ENCODE measurements at places on chromosomes 1 and 21.

DNA sequence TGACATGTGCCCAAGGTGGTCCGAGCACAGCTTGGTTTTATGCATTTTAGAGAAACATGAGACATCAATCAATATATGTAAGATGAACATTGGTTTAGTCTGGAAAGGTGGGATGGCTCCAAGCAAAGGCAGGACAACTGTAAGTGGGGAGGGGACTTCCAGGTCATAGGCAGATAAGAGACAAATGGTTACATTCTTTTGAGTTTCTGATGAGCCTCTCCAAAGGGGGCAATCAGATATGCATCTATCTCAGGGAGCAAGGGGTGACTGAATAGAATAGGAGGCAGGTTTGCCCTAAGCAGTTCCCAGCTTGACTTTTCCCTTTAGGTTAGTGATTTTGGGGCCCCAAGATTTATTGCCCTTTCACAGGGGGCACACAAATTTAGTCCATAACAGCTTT lies 94.2 kb upstream of the COA6 start:
- DNase-seq = no peak

- no peak for DNase-seq
Observed at GRCh38 chr1:24694380-24694843, 50.8 kb upstream of the CLIC4 start.

- no peak for DNase-seq
Observed at GRCh38 chr1:33985656-33986055, 121.8 kb downstream of the HMGB4 start.

DNA sequence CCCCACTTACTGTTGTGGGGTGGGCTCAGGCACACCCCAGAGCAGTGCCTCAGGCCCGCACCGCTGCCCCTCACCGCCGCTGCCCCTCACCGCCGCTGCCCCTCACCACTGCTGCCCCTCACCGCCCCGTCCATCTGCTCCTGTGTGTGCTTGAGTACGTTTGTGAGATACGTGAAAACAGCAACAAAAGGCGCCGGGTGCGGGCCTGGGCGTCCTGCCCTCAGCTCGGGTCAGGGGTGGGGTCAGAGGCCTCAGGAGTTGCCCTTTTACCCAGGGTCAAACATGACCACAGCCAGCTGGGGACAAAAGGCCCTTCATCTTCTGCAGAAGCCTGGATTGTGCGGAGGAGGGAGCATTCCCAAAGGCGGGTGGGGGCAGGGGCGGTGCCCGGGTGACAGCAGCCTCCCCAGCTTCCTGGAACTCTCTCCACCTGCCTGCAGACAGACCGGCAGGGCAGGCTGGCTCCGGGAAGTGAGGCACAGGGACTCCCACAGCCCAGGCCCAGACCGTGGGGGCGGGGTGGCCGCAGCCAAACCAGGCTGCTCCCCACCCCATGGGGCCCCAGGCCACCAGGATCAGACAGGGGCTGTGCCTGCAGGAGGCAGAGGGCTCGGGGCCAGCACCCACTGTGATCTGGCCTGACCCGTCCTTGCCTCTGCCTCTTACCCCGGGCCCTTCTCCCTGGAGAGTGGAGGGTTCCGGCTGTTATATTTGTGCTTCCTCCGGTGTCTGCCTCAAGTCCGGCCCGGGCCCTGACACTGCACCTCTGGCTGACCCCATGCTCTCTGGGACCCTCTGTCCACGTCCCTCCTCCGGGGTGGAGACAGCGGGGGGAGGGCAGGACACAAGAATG lies 2.3 kb upstream of the VWA1 start:
- no peak for DNase-seq

DNA sequence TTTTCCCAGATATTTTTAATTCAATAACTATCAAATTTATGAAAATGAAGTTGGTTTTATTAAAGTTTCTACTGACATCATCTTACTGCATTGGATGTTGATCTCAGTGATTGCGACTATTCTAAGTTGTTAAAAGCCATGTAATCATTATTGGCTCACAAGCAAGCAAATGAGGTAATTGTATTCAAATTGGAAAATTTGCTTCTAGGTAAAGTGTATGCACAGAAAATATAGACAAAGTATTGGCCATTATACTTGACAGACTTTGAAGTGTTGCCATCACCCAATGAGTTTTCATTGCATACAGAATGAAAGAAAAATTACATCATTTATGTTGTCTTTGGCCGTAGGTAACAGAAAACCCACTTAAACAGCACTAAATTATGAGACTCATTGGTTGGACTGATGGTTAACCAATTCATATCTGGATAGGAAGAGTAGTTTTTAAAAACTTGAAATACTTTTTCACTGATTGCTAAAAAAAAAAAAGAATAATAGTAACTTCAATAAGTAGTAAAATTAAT lies 299.2 kb downstream of the USP25 start:
- no peak for DNase-seq

DNA sequence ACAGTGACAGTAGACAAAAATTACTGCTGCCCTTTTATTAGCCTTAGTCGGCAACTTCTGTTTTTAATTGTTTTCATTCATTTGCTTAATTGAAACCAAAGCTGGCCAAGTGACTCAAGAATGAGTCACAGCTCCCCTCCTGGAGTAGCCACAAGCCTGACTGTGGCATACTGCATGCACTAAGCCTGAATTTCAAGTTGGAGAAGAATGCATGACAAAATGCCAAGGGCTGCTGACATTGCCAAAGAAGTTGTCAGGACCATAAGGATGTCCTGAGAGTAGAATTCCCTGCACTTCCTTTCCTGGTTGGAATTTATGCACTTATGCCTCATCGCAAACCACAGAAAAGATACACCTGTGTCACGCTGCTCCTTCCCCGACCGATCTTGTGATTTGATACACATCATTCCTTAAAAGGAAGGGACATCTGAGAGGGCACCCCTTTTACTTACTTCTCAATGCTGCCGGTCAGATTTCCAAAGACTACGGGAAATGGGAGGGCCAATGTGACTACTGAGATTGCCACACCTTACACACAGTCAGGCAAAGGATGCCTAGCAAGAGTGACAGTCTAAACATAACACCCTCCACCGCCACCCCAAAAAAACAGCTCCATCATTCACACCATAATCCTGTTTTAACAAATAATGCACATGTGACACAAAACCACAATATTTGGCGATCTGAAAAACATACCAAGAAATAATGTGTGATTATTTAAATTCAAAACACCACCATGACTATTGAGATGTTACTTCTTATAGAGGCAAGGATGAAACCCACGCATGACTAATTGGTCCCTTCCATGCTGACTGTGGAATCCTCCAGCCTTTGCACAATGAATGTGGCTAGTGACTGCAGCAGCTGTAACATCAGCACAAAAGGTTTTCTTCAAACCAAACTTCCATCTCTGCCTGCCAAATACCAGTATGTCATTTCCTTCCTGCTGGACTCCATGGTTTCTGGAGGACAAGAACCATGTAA lies 28.2 kb downstream of the VAV3 start:
- DNase-seq = no peak

GRCh38 chr21:39180429-39181019 lies 2.7 kb downstream of the PSMG1 start:
- no peak for DNase-seq

DNA sequence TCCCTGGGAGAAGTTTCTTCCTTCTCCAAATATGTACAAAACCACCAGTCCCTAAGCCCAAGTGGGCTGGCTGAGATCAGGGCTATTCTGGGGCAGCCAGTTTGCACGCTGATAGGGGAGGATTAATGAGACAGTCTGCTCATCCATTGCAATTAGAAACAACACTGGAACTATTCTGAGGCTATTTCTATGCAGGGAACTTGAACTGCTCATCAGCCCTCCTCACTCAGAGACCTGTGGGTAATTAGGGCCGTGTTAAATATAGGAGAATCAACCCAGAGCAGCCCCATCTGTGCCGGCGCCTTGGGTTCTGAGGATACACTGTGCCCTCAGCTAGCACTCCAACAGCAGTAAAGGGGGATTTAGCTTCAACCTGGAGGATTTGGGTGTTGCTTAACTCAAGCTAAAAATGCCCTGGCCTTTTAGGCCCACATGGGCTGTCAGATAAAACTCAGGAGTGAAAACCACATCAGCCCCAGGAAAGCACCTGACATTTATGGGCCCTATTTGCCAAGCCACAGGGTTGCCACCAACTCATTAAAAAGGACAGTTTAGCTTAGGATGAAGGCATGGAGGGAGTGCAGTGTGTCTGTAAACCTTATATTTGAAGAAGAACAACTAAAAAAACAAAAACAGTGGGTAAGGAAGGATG lies 53.9 kb downstream of the DUSP10 start:
- no peak for DNase-seq

DNA sequence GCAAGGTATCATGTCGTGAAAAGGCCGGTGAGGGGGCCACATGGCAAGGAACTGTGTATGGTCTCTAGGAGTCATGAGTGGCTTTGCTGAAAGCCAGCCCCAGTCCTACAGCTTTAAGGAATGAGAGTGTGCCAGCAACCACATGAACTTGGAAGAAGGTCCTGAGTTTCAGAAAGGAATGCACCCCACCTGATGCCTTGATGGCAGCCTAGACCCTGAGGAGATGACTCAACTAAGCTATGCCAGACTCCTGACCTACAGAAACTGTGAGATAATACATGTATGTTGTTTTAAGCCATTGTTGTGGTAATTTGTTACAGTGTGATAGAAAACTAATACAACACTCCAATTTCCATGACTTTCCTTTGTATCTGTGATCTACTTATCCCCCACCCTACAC lies 33.5 kb upstream of the AKT3 start:
- no peak for DNase-seq

- DNase-seq = no peak
Observed at GRCh38 chr1:162233066-162233465, 143.6 kb downstream of the SPATA46 start.

GRCh38 chr1:184489908-184490307 lies 103.1 kb downstream of the C1orf21 start:
- no peak for DNase-seq

GRCh38 chr1:205970486-205970885 lies 27.2 kb upstream of the SLC26A9 start:
- no peak for DNase-seq

- no peak for DNase-seq
Observed at GRCh38 chr1:185564816-185565215, 169.4 kb upstream of the HMCN1 start.

DNA sequence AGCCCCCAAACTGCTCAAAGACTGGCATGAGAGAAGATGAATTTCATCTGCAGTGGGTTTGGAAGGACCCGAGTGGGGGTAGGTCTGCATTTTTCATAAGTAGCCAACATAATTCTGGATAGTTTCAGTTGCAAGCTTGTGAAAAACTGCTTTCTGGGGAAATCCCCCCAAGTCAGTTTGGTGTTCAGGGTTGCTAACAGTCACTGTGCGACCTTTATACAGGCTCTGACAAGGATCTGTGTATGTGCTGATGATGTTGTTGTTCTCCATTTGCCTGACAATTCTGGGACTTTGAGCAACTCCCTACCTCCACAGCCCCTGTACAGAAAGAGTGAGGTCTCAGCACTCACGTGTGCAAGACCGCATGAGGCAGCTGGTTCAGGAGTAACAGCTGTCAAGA lies 87.9 kb downstream of the SUSD4 start:
- DNase-seq = no peak

Data from stimulated activated naive CD4-positive, alpha-beta T cell (primary cell).